Suprapubic skin (tissue), 4 donors: ENCODE measurements at places on chromosomes 5 and 9. TPM values are rescaled to one million over a fixed set of nuclear protein-coding genes. Genes with fewer than 3 reads are reported as not detected.

Gene IFNA2
- not detected for total RNA-seq

Gene FAXDC2
- total RNA-seq: 28.8 TPM

- no peak for DNase-seq
Observed at GRCh38 chr5:113296676-113297075, 138.1 kb downstream of the TSSK1B start.

DNA sequence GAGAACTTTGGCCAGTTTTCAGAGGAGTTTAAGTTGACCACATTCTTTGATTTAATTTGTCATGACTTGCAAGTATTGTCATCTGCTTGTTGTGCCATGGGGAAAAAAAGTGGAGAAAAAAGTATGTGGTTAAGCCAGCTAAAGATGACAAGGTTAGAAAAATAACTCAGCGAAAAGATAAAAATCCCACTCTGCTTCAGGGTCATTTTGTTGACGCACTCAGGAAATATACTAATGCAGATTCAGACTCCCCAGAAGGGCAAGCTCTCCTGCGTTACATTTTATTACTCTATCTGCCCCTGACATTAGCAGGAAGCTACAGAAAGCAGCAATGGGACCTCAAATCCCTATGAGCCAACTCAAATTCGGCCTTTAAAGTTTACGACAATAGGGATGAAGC is 27.6 kb upstream of the TESK1 start:
- no peak for DNase-seq

- no peak for DNase-seq
Observed at GRCh38 chr5:134245101-134245604, 19.3 kb upstream of the PPP2CA start.

DNA sequence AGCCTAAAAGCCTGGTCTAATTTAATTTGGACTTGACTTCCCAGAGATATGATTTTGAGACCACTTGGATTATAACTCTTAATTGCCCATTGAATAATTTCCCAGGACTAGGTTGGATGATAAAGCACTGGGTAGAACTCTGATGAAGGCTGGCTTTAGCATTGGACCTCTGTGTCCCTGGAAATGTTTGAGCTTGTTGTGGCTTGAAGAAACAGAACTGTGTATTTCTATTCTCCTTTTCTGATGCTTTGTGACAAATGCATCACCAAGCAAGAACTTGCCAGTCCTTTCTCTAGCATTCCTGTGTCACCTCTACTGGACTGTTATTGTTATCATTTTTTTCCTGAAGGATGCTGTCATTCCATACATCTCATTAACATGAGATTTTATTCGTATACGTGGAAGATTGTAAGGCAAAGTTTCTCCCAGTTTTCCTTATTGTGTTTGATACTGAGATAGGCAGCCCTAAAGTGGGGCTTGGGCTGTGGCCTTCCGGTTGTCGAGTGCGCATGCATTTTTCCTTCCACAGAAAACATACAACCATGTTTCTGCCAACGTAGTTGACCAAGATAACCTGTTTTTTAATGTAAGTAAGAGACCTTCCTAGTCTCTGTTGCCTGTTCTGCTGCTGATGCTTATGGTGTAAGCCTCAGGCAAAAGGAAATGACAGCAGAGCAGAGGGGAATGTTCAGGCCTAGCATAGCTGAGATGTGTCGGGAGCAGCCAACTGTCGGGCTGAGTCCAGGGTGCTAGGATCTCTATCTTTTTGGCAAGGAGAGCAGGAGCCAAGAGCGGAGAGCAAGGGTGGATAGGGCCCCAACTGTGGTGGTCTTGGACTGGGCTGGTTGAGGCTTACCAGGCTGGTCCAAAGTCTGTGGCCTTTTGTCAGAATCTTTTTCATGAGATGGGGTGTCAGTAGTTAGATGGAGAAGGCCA is 2.3 kb downstream of the NTRK2 start:
- no peak for DNase-seq
